GM18507 (cell line): ENCODE measurements at places on chromosomes 2 and 18.

DNA sequence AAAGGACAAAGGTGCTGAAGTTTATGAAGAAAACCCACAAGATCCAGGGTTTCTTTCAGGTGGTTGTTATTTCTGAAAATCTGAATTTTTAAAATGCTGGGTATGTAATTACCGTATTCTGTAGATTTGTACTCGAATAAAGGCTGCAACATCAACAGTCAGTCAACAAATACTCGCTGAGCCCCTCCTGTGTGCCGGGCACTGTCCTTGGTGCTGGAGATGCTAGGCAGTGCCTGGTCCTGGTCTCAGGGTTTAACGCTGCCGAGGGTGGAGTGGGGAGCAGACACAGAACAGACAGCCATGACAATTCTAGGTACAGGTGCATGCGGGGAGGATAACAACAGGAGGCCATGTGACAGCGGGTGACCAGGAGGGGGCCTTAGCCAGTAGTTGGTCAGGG is 27.2 kb upstream of the PDIA6 start:
- DNase-seq = no peak

DNA sequence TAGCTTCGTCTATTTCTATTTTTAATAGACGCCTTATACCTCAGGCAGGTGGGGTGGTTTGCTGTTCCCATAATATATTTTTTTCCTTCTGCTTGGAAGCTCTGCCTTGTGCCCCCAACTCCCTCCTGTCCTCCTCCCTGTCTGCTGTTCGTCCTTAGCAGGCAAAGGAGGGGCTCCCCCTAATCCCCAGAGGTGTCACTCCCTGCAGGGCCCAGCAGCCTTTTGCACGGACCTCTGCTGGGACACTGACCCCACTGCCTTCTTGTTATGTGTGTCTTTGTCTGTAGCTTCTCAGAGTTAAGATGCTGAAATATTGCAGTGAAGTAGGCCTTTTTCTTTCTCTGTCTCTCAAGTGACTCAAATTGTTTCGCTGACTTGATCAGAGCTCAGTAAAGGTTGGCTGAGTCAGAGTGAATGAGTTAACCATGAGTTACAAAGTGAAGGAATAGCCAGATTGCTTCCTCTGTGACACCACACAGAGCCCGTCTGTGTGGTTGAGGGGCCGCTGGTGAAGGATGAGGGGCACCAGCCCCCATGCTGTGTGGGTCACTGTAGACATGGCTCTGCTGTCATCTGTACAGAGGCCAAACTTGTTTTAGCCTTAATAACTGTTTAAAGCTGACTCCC is 47.7 kb downstream of the PRKCE start:
- DNase-seq = no peak

GRCh38 chr2:111057045-111057444 is 63.7 kb upstream of the BCL2L11 start:
- no peak for DNase-seq

DNA sequence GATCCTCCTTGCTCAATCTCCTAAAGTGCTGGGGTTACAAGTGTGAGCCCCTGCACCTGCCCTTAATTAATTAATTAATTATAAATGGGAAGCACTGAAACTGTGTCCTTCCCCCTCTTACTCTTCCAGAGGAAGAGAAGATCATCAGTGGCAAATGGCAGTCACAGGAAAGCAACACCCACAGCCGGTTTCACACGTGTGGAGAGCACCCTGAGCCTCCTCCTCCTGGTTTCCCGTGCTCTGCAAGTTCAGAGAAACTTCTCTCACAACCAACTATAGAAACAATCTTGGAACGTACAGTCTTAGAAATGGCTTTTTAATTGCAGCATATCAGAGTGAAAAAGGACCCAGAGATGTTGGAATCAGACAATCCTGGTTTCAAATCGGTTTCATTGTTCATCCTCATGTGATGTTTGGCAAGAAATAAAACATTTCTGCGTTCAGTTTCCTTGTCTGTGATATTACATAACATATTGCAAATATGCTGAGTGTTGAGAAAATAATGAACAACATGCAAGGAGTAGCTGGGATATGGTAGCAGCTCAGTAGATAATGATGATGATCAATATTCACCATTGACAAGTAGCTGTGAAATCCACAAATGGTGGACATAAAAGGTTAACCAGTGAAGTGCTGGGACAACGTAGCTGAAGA is 141.0 kb upstream of the KCTD1 start:
- no peak for DNase-seq

DNA sequence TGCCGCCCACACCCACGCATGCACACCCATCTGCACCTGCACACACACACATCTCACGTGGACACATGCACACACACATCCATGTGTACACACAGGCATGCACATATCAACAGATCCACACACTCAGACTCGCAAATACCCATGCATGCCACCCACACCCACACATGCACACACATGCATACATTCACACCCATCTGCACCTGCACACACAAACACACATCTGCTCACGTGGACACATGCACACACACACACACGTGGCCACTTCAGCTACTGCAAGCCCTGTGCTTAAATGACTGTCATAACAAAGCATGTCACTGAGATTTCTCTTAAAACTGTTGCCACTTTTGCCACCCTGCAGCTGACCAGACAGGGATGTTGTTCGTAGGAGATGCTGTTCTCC is 186.6 kb downstream of the SNTG2 start:
- no peak for DNase-seq

DNA sequence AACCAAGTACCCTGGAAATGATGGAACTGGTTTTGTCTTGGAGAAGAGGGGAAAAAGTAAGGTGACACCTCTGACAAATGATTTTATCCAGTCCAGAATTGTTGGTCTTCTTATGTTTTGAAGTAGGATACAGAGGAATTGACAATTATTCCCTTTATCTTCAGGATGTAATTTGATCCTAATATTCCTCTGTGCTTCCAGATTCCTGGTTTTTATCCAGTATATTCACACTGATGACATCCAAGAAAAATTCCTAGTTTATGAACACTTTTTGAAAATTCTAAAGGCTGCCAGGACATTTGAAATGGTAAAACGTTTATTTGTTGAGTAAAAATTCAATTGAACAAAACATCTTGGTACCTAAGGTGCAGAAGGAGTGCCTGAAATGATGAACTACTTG is 22.2 kb upstream of the ETAA1 start:
- no peak for DNase-seq

- no peak for DNase-seq
These were observed 409.5 kb upstream of the REG3G start for GRCh38 chr2:78615956-78616355.

DNA sequence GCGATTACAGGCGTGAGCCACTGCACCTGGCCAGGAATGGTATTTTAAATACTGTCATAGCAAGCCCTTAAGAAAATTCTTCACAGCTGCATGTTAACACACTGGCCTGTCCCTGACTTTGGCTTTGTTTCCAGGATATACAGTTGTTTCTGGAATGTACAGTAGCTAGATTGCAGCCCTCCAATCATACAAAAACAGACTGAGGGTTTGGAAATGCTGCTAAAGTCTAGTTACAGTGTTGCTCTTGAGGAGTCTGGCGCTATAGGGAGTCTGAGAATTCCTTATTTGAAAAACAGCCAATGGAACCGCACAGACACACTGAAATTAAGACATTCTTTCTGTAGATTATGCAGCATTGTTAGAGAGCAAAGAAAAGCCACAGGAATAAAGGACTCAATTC is 37.7 kb downstream of the STON1 start:
- no peak for DNase-seq

GRCh38 chr2:220434385-220434784 is 807.0 kb downstream of the SLC4A3 start:
- no peak for DNase-seq

DNA sequence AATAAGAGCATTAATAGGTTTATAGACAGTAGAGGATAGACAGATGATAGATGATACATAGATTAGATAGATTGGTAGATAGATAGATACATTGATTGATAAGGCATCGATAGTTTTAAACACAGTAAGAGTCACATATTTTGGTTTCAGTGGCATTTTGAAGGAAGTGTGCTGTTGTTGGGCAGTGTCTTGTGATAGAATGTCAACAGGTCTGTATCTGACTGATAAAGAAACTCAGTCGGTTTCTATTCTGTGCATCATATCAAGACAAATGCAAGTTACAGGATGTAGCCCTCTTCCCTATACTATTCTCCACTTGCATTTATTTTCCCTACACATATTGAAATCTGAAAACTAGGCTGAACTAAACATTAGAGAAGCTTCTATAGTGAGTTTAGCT is 1229.0 kb upstream of the ZEB2 start:
- DNase-seq = no peak

DNA sequence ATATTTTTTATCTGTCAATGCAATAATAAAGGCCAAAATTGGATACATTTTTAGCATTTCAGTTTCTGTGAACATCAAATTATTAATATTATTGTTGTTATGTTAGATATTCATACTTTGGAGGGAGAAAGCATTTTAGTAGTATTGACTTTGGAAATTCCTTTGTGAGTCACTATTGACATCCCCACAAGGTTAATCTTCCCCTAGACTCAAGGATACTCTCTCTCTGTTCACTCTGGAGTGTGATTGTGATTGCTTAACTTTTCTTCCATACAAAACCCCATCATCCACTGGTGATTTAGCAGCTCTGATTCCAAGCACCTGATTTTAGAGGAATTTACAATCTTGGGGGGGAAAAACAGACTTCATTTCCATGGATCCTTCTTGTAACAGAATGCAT is 352.0 kb downstream of the THSD7B start:
- DNase-seq = no peak

DNA sequence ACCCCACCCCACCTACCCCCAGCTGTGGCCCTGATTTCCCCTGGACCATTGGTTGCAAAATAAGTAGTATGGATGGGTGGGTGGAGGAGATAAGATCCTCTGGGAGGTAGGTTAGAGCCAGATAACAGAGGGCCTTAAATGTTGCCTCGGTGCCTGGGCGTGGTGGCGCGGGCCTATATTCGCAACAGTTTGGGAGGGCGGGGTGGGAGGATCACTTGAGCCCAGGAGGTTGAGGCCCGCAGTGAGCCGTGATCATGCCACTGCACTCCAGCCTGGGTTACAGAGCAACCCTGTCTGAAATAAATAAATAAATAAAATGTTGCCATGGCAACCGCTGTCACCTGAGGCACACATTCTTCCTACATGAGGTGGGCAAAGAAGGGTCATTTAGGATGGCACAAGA is 103.3 kb upstream of the GATA6 start:
- DNase-seq = no peak

DNA sequence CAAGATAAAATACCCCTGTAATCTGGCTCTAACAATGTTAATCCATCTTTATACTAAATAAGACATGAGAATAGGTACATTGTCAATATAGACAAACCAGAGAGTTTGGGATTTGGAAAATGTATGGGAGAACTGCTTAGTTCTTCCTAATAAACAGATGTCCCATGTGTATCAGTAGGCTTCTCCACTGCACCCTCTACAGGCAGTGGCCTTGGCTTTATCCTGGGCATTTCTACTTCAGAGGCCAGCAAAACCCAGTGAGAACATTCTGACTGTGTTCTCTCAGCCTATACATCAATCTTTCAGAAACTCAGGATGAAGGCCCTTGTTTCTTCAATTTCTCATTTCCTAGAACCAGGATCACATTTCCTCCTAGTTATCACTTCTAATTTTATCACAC is 1167.5 kb upstream of the ACVR2A start:
- DNase-seq = no peak

GRCh38 chr18:26863921-26864497 is 1.5 kb downstream of the AQP4 start:
- no peak for DNase-seq

GRCh38 chr2:48284621-48285212 is 245.2 kb upstream of the STON1 start:
- DNase-seq = no peak

GRCh38 chr18:9348079-9348671 is 13.6 kb downstream of the TWSG1 start:
- DNase-seq = no peak

GRCh38 chr2:68052717-68053422 is 9.9 kb downstream of the C1D start:
- DNase-seq = no peak

GRCh38 chr18:58447402-58448095 is 181.3 kb downstream of the ALPK2 start:
- DNase-seq = no peak

DNA sequence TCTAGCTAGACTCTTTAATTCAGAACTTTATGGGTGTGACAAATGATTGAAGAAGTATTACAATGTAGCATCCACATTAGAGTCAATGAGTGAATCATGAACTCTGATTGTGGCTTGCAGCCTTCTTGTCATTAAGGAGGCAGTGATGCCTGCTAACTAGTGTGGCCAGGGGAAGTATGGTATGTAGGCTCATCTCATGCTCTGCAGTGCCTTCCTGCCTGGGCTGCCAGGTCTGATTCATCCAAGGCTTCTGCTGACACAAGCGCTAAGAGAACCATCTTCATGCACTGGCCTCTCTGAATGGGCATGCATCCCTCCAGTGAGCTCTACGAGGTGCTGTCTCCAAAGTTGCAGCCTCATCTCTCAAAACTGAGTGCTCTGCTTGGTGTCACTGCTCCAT is 144.3 kb downstream of the MTCL1 start:
- no peak for DNase-seq

- no peak for DNase-seq
These were observed 285.0 kb upstream of the PARD3B start for GRCh38 chr2:204260162-204260877.

- DNase-seq = no peak
These were observed 213.9 kb upstream of the CYP26B1 start for GRCh38 chr2:72361521-72361920.

DNA sequence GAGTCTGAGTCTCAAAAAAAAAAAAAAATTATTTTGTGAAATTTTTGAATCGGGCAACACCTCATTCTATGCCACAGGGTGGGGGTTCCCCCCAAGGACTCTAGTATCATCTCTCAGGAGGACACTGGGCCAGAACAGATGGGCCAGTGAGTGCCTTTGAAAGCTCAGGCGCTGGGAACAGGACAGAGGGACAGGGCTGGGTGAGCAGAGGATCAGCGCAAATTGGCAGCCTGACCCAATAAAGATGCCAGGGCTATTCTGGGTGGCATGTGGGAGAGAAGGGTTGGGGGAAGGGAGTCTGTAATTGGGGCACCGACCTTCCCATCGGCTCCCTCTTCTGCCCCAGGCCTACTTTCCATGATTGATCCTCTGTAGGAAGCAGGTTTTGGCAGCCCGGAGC is 44.0 kb downstream of the KIF3C start:
- DNase-seq = no peak

GRCh38 chr2:164706522-164706921 is 85.2 kb upstream of the GRB14 start:
- DNase-seq = no peak

DNA sequence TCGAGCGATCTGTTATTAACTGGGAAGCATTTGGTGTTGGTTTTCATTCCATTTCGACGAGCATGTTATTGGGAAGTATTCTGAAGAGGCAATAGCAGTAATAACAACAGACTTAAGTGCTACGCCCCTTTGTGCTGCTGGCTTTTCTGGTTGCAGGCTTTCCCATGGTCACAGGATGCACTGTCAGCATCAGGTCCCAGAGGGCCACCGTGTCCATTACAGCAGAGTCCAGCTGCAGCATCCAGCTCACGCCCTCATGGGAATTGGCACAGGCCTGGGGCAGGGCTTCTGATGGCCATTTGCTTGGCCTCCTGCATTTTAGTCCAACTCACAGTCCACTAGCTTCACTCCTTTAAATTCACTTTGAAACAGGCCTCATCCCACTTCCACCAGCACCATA is 44.4 kb downstream of the BCL2L11 start:
- DNase-seq = no peak

GRCh38 chr2:47299555-47299954 is 103.4 kb upstream of the MSH2 start:
- DNase-seq = no peak

GRCh38 chr18:67600181-67601180 is 84.0 kb upstream of the DSEL start:
- DNase-seq = no peak
